ENCODE measurements at places on chromosomes 7 and 10. TPM values are rescaled to one million over a fixed set of nuclear protein-coding genes. Genes with fewer than 3 reads are reported as not detected.
A peak's percentile ranks its signal among the peaks of the same experiment; 100 is the strongest.

The ETV1 gene
- total RNA-seq: 22.6 TPM

The NEBL gene
- not detected for total RNA-seq

The SYT15B gene
- 0.24 TPM for total RNA-seq

The CALHM1 gene
- total RNA-seq: not detected

The ADCY1 gene
- total RNA-seq: not detected

The GLI3 gene
- total RNA-seq: 23.0 TPM

The NYAP1 gene
- total RNA-seq: 1.5 TPM

The TNKS2 gene
- 31.8 TPM for total RNA-seq

The LRRC17 gene
- 33.6 TPM for total RNA-seq

The NODAL gene
- not detected for total RNA-seq

DNA sequence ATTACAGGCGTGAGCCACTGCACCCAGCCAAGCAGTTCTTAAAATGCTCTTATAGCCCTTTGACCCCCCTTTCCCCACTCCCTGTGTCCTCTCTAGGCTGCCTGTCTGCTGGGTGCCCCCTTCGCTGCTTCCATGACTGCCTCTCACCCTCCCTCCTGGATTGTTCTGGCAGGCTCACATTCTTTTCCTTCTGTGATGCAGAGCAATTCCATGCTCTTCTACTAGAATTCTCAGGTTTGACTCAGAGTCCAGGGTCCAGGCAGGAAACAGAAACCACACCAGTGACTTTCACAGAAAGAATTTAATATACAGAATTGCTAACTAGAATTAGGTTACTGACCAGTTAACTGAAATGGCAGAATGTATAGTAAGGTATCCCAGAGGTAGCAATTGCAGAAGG lies 244.8 kb downstream of the BAMBI start:
- DNase-seq: peak; percentile 11

GRCh38 chr7:98130959-98131358 lies 24.3 kb downstream of the LMTK2 start:
- DNase-seq: no peak

- DNase-seq: no peak
These were observed at the start of gene ARPC1B for GRCh38 chr7:99374111-99375064. TSS of gene ARPC1B (plus strand) at chr7:99374730. CDS start at chr7:99385715, 10,985 bp downstream.

GRCh38 chr10:50312464-50313437 lies 61.4 kb upstream of the ASAH2 start:
- DNase-seq: peak; percentile 91

- DNase-seq: no peak
These were observed 145.1 kb downstream of the ADRA2A start for GRCh38 chr10:111221682-111222480.

DNA sequence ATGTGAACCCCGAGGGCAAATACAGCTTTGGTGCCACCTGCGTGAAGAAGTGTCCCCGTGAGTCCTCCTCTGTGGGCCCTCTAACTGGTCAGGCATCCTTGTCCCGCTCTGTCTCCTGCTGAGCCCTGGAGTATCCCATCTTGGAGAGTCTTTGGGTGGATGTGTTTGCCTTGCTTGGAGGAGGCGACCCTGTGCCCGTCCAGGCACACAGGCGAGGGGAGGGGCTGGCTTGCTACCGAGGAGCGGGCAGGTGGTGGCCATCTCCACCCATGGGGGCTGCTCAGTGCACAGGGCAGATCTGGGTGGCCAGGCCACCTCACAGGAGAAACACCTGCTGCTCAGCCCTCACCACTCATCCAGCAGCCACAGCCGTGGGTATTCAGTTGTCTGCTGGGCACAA lies 135.3 kb downstream of the EGFR start:
- no peak for DNase-seq

- no peak for DNase-seq
These were observed 32.8 kb downstream of the NRAP start for GRCh38 chr10:113630929-113631533.

- DNase-seq: no peak
These were observed 232.7 kb downstream of the NSUN6 start for GRCh38 chr10:18418541-18419215.

GRCh38 chr10:51862149-51862548 lies 162.8 kb upstream of the CSTF2T start:
- no peak for DNase-seq

All from HFFc6 (cell line).